Dermis microvascular lymphatic vessel endothelial cell (primary cell): ENCODE measurements at places on chromosomes 1 and 21. TPM values are rescaled to one million over a fixed set of nuclear protein-coding genes. Genes with fewer than 3 reads are reported as not detected.

The CLCA2 gene
- total RNA-seq = under 0.01 TPM in 1 of 2 replicates, not detected in the other

The NIBAN1 gene
- 2.4 and 4.1 TPM in 2 replicates for total RNA-seq

The OR2T29 gene
- not detected in 2 replicates for total RNA-seq

The PCP4 gene
- not detected in 2 replicates for total RNA-seq

The FOXO6 gene
- total RNA-seq = under 0.01 TPM in 1 of 2 replicates, not detected in the other

The ETV3L gene
- total RNA-seq = under 0.01 TPM in 1 of 2 replicates, not detected in the other

The OLFML3 gene
- total RNA-seq = 7.2 and 14.8 TPM in 2 replicates

The LCE1F gene
- total RNA-seq = not detected in 2 replicates

The UBE2U gene
- total RNA-seq = 0.13 TPM in 1 of 2 replicates, not detected in the other
